ENCODE measurements at places on chromosomes 13 and 19.

GRCh38 chr13:103306163-103306562 is 239.9 kb upstream of the SLC10A2 start:
- no peak for DNase-seq

- no peak for DNase-seq
Measured at GRCh38 chr19:36009633-36010379, 1.2 kb upstream of the SYNE4 start.

DNA sequence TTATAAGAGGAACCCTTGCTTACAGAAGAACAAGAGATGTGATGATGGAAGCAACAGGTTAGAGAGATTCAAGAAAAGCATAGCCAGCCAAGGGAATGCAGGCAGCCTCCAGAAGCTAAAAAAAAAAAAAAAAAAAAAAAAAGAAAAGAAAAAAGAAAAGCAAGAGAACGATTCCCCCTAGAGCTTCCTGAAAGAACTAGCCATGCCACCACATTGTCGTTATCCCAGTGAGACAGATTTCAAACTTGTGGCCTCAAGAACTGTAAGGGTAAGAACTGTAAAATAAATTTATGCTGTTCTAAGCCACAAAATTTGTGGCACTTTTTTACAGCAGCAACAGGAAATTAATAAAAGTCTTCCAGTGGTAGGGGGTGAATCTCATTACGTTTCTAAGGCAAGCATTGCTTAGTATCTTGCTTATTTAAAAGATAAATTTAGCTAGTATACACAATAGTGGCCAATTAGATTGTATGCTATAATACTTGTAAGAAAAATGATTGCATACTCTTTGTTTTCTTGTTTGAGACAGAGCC is 21.8 kb downstream of the RFXAP start:
- no peak for DNase-seq

DNA sequence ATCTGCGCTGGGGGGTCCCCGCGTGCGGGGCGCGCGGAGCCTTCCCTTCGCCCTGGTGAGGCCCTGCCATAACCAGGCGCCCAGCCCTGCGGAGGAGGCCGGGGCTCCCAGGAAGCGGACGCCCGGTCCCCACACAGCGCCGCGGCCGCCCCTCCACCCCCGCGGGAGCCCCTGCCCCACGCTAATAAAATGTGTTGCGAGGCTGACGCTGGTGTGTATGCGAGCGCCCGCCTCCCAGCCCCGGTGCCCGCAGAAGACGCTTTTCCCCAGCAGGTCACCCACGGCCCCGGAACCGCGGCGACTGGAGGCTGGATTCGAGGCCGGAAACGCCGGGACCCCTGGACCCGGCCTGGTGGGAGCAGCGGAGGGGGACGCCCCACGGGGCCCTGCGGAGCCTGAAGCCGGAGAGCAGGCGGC is 12.1 kb upstream of the CDC34 start:
- no peak for DNase-seq

- no peak for DNase-seq
Measured at GRCh38 chr13:112254061-112254818, 121.9 kb upstream of the SPACA7 start.

DNA sequence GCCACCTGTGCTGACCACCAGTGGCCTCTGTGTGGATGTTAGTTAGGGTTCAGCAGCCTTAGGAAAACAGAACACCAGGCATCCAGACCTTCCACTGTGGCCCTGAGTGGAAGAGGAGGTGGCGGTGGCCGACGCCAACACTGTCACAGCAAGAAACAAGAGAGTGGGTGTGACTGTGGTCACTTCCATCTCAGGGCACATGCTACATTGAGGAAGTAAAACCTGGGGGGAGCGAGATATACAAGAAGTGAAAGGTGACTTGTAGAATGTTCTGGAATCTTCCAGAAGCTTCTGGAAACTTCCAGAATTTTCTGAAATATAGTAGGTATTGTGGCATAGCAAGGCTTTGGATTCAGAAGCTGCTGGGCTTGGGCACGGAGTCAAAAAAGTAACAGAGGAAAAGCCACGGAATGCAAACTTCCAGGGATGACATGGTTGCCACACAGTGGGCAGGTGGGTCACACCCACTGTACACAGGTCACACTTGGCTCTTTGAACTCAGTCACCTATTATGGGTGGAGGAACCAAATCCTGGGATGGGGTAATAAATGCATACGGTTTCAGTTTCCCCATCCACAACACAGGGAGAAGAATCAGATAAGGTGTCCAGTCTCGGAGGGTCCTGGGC is 24.3 kb downstream of the GNG7 start:
- DNase-seq = no peak

DNA sequence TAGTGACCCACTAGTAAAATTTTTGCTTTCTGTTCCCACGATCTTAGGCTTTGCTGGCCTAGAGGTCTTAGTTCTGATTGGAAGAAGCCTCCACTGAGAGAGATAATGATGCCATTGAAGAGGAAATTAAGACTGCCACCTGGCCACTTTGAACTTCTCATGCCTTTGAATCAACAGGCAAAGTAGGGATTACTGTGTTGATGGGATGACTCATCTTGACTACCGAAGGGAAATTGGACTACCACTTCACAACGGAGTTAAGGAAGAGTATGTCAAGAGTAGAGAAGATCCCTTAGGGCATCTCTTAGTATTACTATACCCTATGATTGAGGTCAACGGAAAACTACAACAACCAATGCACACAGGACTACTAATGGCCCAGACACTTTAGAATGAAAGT is 12.7 kb upstream of the FREM2 start:
- no peak for DNase-seq

GRCh38 chr19:57802269-57802668 is 12.4 kb downstream of the ZNF552 start:
- no peak for DNase-seq
